Neural progenitor cell (in vitro differentiated cells): ENCODE measurements at places on chromosomes 2 and 18. TPM values are rescaled to one million over a fixed set of nuclear protein-coding genes. Genes with fewer than 3 reads are reported as not detected.
A peak's percentile ranks its signal among the peaks of the same experiment; 100 is the strongest.

GRCh38 chr2:117195381-117195780, 619.1 kb upstream of the DDX18 start:
- no peak overlapping the region for H3K4me3 ChIP-seq
- H3K27ac ChIP-seq = no peak overlapping the region
- DNase-seq = no peak

DNA sequence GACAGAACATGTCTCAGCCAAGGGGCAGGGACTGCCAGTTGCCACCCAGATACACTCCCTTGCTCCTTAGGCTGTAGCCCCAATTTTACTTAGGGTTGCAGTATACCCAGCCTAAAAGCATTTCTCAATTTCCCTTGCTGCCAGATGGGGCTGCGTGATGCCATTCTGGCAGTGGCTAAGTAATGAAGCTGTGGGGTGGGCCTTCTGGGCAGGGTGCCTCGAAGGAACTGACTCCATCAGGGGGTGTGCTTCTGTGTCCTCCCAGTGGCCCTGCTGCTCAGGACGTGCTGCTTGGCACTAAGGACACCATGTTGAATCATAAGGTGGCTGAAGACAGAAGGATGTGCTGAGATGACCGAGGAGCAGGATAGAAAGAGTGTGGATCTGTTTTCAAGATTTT, 74.2 kb downstream of the VWA3B start:
- H3K36me3 ChIP-seq = no peaks in the 10 kb centered on the region
- DNase-seq = no peak
- no peak overlapping the region for H3K27ac ChIP-seq
- no peaks in the 10 kb centered on the region for H3K27me3 ChIP-seq
- no peak overlapping the region for H3K4me3 ChIP-seq

- H3K4me3 ChIP-seq = no peak overlapping the region
- H3K27ac ChIP-seq = no peak overlapping the region
- no peak for DNase-seq
- peaks cover 2% of the 10 kb centered on the region for H3K4me1 ChIP-seq
- no peaks in the 10 kb centered on the region for H3K36me3 ChIP-seq
- H3K27me3 ChIP-seq = no peaks in the 10 kb centered on the region
These were observed 4.7 kb downstream of the CAPG start for GRCh38 chr2:85405201-85406059.

- no peaks in the 10 kb centered on the region for H3K27me3 ChIP-seq
- no peaks in the 10 kb centered on the region for H3K4me1 ChIP-seq
- DNase-seq = no peak
- H3K4me3 ChIP-seq = no peak overlapping the region
These were observed 291.5 kb downstream of the SP3 start for GRCh38 chr2:173673640-173674039.

DNA sequence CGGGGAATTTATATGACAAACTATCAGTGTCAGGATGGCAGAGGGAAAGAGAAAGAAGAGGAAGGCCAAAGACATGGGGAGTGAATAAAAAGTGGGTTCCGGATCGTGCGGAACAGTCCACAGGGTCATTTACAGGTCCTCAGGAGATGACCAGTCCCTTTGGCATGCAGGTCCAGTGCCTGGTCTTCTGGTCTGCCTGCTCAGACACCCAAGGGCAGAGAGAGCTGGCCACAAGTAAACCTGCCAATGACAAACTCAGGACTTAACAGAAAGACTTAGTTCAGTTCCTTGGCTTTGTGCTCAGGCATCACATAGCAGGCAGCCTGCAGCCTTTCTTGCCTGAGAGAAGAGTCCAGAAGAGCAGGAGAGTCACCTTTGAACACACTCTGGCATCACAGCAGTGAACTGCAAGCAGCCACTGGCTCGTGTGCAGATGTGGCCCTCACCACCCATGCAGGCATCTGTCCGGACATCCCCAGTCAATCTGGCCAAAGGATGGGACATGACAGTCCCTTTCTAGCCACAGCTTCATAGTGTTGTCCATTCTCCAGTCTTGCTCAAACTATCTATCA, 14.0 kb downstream of the TMEM127 start:
- DNase-seq = peak; percentile 73
- H3K36me3 ChIP-seq = no peaks in the 10 kb centered on the region
- H3K4me1 ChIP-seq = no peaks in the 10 kb centered on the region

Gene PNPT1
- 25.5 and 33.5 TPM in 2 replicates for total RNA-seq

Gene ALPI
- total RNA-seq = not detected in 2 replicates

Gene UGT1A4
- total RNA-seq = not detected in 2 replicates

Gene ZBTB7C
- 0.15 and 2.3 TPM in 2 replicates for total RNA-seq
